ENCODE measurements at places on chromosomes 5 and 9.

- DNase-seq, result peak; percentile 1
Observed at GRCh38 chr5:22852807-22853660, at the start of gene CDH12. CDH12 (minus strand) TSS chr5:22853344.

GRCh38 chr9:9924376-9924775, 688.4 kb downstream of the PTPRD start:
- no peak for DNase-seq

DNA sequence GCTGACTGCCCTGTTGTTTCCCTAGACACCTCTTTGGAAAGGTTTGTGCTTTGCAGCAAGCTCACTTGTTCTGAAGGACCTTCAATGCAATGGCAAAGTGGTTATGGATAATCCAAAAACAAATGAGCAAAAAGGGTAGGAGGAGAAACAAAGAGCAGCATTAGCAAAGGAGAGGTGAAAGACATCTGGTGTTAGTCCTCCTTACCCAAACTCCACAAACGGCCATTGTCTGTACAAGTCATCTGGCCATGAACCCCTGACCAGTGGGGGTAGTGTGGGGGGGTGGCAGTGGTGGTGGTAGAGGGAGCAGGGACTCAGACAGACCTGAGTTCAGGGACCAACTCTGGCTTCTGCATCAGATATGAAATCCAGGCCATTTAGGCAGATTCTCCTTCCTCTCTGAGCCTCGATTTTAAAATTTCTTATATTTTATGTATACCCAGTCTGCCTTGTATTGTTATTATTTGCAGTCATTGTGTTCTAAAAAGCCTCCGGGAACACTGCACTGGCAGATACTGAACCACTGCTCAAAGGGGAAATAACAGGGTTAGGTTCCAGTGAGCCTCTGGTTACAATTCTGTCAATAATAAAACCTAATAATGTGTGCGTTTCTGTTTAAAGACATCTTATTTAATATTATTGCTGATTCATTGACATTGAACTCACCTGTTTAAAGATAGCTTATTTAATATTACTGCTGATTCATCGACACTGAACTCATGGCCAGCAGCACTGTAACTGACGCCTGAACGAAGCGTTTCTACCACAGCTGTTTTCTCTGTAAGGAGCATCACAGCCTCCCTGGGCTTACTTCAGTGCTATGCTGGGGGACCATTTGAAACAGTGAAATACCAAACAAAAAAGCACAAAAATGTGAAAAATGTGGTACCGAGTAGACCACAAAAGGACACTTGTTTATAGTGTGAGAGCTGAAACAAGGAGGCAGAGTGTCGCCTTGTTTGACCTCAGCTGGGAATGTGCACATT, 156.0 kb downstream of the SEC61B start:
- DNase-seq, result no peak

- no peak for DNase-seq
Observed at GRCh38 chr9:120770931-120771330, 22.3 kb downstream of the FBXW2 start.

DNA sequence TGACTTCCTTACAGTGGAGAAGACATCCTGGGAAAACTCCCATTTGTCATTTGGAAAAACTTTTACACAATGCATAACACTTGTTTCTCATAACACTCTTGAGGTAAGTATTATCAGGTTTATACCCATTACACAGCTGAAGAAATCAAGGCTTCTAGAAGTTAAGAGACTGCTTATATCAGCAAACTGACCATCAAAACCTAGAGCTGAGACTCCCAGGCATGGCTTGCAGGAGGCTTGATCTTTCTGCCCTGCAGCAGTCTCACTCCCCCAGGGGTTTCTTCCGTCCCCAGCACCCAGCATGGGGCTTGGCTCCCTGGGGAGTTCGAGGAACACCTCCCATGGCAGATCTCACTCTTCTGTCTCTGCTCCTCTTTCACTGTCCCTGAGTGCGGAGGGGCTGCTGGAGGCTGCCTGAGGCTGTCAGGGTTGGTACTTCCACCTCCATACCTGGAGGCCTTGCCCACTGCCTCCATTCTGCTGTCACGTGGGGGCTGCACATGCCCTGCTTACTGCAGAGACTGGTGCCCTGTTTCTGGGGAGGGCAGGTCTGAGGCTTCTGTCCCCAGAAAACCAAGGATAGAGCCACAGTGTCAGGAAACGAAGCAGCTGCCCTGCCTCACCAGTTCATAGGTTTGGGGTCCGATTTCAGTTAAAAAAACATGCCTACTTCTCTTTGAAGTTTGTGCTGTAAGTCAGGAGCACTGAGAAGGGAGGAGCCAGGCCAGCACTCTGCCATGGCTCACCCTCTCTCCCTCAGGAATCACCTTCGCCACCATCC, 202.5 kb downstream of the PAX5 start:
- no peak for DNase-seq

- DNase-seq, result peak; percentile 44
Observed at GRCh38 chr5:6713274-6714225, at the start of gene TENT4A. TENT4A (plus strand) TSS chr5:6713432; CDS start chr5:6713984, 552 bp downstream.

- DNase-seq, result peak; percentile 28
Observed at GRCh38 chr9:132651259-132651658, 18.5 kb downstream of the DDX31 start.

- no peak for DNase-seq
Observed at GRCh38 chr5:167063788-167064187, 1227.7 kb upstream of the WWC1 start.
